ENCODE measurements at places on chromosomes 2 and 18. TPM values are rescaled to one million over a fixed set of nuclear protein-coding genes. Genes with fewer than 3 reads are reported as not detected.

Gene KCNK3
- total RNA-seq: 0.53 TPM

Gene CRYBA2
- total RNA-seq: not detected

Gene GCG
- not detected for total RNA-seq

DNA sequence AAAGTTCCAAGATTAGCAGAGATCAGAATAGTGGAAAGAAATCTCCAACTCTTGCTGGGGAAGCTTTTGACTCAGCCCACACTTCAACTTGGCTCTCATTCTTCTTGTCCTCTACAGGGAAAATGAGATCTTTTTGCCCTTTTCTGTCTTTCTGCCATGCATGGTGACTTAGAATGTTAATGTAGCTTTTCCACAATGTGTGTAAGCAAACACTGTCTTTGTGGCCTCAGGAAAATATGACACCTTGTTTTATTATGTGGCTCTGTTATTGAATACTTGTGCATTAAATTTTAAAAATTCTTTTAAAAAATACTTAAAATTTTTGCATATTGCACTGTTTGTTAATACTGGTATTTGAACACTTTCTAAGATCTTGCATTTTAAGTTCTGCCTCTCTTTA, 65.4 kb upstream of the WDR75 start:
- DNase-seq: no peak

DNA sequence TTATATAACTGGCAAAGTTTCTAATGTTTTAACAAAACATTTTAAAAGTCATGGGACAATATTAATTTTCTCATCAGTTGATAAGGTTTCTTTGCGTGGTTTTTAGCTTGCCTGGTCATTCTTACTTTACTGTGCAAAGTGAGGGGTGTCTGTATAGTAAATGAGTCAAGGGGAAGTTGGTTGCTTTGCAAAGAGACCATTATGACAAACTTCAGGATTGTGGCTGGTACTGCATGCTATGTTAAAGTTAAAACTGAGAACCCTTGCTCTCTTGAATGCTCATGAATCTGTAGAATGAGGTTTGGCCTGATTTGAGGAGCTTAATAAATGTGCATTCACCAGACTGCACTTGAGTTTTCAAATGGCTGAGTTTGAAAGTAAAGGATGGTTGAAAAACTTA, 47.0 kb downstream of the COL4A4 start:
- no peak for DNase-seq

DNA sequence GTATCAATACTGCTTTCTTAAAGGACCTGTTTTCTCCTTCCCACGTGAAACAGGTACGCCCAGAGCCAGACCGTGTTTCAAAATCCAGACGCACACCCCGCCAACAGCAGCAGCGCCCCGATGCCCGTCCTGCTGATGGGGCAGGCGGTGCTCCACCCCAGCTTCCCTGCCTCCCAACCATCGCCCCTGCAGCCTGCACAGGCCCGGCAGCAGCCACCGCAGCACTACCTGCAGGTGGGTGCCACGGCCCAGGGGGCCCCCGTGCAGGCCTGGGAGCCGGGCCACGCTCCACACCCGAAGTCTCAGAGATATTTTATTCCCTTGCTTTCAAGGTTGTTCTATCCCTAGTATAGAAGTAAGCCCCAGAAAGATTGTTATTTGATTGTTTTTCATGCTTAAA, 8.8 kb upstream of the RPL31 start:
- no peak for DNase-seq

GRCh38 chr2:217160103-217160743, 300.4 kb upstream of the TNP1 start:
- DNase-seq: no peak

All from sciatic nerve (tissue), 2 donors.